ENCODE measurements at places on chromosomes 5 and 9. TPM values are rescaled to one million over a fixed set of nuclear protein-coding genes. Genes with fewer than 3 reads are reported as not detected.

The PCDHGC5 gene
- total RNA-seq = 9.5 TPM

The POLE3 gene
- 34.4 TPM for total RNA-seq

The PCDHGA3 gene
- 7.2 TPM for total RNA-seq

The KIF4B gene
- 0.46 TPM for total RNA-seq

The SLC22A5 gene
- 8.8 TPM for total RNA-seq

The PCDHGB2 gene
- 7.6 TPM for total RNA-seq

The IFNA13 gene
- not detected for total RNA-seq

The PFDN1 gene
- 57.0 TPM for total RNA-seq

The CERCAM gene
- total RNA-seq = 10.4 TPM

The C7 gene
- 3.9 TPM for total RNA-seq

The FLT4 gene
- 2.5 TPM for total RNA-seq

The CEMIP2 gene
- total RNA-seq = 58.8 TPM

The DPYSL3 gene
- total RNA-seq = 884 TPM

The HTR1A gene
- 5.5 TPM for total RNA-seq

The HCN1 gene
- 13.4 TPM for total RNA-seq

The SLC45A2 gene
- 0.23 TPM for total RNA-seq

The FBP2 gene
- 0.23 TPM for total RNA-seq

The MXD3 gene
- 4.4 TPM for total RNA-seq

The CER1 gene
- 0.69 TPM for total RNA-seq

The KIF12 gene
- 0.92 TPM for total RNA-seq

The SLC12A2 gene
- total RNA-seq = 60.4 TPM

The SLC4A9 gene
- 0.23 TPM for total RNA-seq

The CD274 gene
- 1.6 TPM for total RNA-seq

The FCN2 gene
- total RNA-seq = not detected

The MLANA gene
- not detected for total RNA-seq

The ZNF608 gene
- 91.6 TPM for total RNA-seq

The MAMDC2 gene
- total RNA-seq = 2.5 TPM

The TMEM252 gene
- total RNA-seq = not detected

The MARVELD2 gene
- total RNA-seq = 3.0 TPM
